ENCODE measurements at places on chromosomes 12 and 14. TPM values are rescaled to one million over a fixed set of nuclear protein-coding genes. Genes with fewer than 3 reads are reported as not detected.

DNA sequence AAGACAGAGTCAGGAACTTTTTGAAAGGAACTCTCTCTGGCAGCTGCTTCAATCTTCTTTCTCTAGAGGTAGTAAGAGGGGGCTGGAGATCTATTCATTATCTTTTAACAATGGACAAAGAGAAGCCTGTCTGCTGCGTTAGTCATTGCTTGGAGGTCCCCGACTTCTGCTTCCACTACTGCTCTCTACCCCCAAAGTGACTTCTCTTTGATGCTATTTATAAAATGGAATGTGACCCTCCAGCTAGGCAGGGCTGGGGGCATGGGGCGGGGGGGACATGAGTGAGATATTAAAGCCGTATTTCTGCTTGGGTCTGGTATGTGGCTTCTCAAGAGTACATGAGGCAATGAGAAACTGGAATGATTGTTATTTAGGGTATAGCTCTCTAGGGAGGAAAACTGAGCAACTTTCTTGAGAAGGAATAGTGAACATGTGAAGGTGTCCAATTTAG, 41.4 kb upstream of the NUDT4 start:
- DNase-seq: peak; percentile 10

GRCh38 chr14:94620597-94620996, 8.4 kb downstream of the SERPINA3 start:
- no peak for DNase-seq

PZP gene
- not detected for total RNA-seq

SMCO3 gene
- total RNA-seq: not detected

- no peak for DNase-seq
Measured at GRCh38 chr12:105506678-105507310, 176.3 kb downstream of the C12orf75 start.

GRCh38 chr14:90569201-90569600, 172.4 kb downstream of the CALM1 start:
- DNase-seq: no peak

GRCh38 chr12:59036347-59036746, 116.0 kb upstream of the LRIG3 start:
- no peak for DNase-seq

DNA sequence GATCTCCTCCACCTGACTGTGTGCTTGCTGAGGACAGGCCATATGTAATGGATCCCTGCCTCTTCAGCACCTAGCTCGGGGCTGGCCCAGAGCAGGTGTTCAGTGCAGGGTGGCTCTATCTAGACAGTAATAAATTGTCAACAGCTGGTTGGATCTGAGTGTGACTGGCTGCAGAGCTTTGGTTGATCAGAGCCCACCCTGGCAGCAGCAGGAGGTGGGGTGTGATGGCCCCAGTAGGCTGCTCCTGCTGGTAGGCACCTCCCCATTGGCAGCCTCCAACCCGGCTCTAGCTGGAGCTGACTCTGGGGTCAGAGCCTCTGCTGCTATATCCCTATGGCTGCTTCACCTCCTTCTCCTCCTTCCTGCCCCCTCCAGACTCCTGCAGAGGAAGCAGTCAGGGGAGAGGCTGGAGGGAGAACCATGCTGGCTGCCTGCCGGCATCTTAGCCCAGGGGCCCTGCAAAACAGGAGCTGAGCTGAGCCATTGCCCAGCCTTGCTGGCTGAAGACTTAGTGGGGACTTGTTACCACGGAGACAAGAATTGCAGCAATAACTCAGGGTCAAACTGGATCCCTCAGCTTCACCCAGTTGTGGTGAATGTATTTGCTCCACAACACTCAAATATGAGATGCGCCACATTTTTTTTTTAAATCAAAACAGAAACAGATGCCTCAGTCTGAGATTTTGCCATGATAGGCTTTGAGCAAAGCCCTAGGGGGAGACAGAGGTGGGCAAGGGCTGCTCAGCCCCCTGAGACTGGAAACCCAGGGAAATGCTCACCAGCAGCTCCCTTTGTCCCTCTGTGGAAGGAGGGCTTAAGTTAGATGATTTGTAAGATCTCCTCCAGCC, 22.2 kb downstream of the TMEM63C start:
- DNase-seq: no peak

DNA sequence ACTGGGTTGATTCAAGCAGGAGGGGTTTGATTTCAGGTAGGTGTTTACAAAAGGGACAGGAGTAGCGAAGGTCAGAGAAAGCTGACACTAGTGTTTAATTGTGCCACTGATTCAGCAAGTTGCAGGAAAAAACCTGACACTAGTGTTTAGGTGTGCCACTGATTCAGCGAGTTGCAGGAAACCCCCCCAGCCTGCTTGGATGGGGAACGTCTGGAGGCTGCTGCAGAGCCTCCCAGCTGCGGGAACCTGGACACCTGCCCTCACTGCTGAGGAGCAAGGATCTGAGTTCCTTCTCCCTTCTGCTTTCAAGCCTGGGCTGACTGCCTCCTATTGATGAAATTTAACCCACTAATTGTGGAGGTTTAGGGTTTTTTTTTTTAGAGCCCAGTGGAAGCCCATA, 84.2 kb downstream of the AVPR1A start:
- DNase-seq: no peak

A2M gene
- 76.7 TPM for total RNA-seq

GRCh38 chr12:90964616-90965015, 9.6 kb upstream of the CCER1 start:
- DNase-seq: no peak

DNA sequence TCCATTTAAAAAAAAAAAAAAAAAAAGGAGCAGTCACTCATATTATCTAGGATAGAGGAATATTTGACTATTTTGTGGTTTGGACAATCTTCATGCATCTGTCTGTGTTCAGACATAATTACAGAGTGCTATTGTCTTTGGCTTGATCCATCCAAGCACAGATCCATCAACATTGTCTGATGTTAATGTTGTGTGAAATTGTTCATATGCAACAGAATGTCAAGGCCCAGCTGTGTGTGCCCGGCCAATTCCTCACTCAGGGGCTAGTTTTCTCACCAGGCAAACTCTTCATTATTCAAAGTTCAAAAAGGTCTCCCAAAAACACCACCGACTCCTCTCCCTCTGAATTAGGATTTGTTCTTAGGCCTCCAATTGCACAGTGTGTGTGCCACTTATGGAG, 324.9 kb upstream of the TMTC1 start:
- no peak for DNase-seq

- DNase-seq: peak; percentile 54
Measured at GRCh38 chr12:20369305-20370013, 1.1 kb downstream of the PDE3A start.

- DNase-seq: peak; percentile 35
Measured at GRCh38 chr12:118880720-118881493, 100.4 kb upstream of the SRRM4 start.

DNA sequence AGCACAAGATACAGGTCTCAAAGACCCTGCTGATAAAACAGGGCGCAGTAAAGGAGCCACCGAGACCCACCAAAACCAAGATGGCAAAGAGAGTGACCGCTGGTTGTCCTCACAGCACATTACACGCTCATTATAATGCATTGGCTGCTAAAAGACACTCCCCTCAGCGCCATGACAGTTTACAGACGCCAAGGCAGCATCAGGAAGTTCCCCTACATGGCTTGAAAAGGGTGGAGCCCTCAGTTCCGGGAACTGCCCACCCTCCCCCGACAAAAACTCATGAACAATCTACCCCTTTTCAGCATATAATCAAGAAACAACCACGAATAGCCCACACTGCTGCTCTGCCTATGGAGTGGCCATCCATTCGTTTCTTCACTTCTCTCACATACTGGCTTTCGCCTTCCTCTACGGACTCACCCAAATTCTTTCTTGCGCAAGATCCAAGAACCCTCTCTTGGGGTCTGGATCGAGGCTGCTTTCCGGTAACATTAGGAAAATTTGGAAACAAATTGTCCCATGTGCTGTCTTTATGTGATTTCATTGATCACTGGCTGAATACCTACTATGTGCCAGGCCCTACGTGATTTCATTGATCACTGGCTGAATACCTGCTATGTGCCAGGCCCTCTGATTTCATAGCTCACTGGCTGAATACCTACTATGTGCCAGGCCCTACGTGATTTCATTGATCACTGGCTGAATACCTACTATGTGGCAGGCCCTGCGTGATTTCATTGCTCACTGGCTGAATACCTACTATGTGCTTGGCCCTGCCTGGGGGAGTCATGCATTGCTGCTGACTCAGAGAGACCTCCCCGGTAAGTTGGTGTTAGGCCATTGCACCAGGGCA, 126.4 kb downstream of the PIWIL1 start:
- DNase-seq: no peak

GRCh38 chr12:79920421-79921238, 14.3 kb downstream of the PPP1R12A start:
- DNase-seq: no peak
